Activated CD8-positive, alpha-beta T cell treated with anti-CD3 and anti-CD28 coated beads, Interleukin-2, amount 10 ng/mL, durations not matched to agents 7 days and 5 days (primary cell): ENCODE measurements at places on chromosomes 11 and 22.
A peak's percentile ranks its signal among the peaks of the same experiment; 100 is the strongest.

DNA sequence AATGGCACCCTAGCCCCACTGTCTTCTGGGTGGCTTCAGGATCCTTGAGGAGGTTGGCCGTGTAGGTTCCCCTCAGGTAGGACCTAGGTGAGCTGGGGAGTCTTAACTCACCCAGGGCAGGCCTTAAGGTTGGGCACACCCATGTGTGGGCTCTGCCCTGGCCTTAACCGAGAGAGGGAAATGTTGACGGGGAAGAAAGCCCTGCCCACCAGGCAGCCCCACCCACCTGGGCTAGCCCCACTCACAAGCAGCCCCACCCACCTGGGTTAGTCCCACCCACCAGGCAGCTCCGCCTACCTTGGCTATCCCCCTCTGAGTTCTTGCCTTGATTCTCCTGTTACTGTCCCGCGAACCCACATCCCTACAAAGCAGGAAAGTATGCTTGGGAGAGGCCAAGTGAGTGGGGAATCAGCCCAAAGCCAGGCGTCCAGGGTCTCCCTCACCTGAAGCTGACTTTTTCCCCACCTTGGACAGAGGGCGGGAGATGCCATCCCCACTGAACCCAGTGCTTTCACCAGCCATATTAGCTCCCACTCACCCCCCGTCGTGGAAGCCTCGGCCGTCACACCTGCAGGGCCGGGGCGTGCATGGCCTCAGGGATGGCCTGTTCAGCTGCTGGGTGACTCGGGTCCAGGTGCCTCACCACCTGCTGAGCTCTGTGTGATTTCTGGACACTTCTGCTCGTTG lies at the start of gene MYEOV:
Gene MYEOV, plus strand, starts transcription at position 337 of the 687 bp plus-strand sequence. CDS start 1,200 bp downstream, outside the sequence.
- peaks cover 51% of the 10 kb centered on the region for H3K4me1 ChIP-seq
- H3K27me3 ChIP-seq, result no peaks in the 10 kb centered on the region
- H3K36me3 ChIP-seq, result peaks cover 1% of the 10 kb centered on the region
- H3K4me3 ChIP-seq, result no peak within 1 kb of the TSS

- peak; percentile 77 for DNase-seq
- H3K4me3 ChIP-seq, result peak overlapping the region; percentile 61
- H3K36me3 ChIP-seq, result peaks cover 21% of the 10 kb centered on the region
- H3K27ac ChIP-seq, result peak overlapping the region; percentile 96
- H3K27me3 ChIP-seq, result no peaks in the 10 kb centered on the region
Observed at GRCh38 chr22:37896181-37896592, 9.9 kb upstream of the MICALL1 start.

DNA sequence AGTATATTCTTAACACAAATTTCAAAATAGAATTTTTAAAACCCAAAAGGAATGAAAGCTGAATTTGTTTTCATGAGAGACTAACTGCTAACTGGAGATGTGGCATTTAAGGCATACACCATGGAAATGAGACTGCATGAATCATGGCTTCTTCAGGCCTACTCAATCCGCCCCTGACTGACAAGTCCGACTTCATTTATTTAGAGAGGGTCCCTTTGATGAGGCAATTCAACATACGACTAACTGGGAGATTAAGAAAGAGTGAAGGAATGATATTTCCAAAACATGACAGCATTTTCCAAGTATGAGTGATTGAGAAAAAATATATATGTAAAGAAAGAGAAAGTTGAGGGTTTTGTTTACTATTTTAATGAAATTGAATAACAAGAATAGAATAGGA lies 720.1 kb downstream of the DLG2 start:
- no peak overlapping the region for H3K27ac ChIP-seq
- no peak for DNase-seq
- no peaks in the 10 kb centered on the region for H3K27me3 ChIP-seq
- no peaks in the 10 kb centered on the region for H3K4me1 ChIP-seq
- H3K4me3 ChIP-seq, result no peak overlapping the region
- no peaks in the 10 kb centered on the region for H3K36me3 ChIP-seq

GRCh38 chr11:129184581-129184980 lies 7.5 kb downstream of the ARHGAP32 start:
- DNase-seq, result no peak
- H3K4me3 ChIP-seq, result no peak overlapping the region
- no peaks in the 10 kb centered on the region for H3K27me3 ChIP-seq
- no peak overlapping the region for H3K27ac ChIP-seq

- H3K36me3 ChIP-seq, result no peaks in the 10 kb centered on the region
- no peak overlapping the region for H3K27ac ChIP-seq
- H3K4me3 ChIP-seq, result no peak overlapping the region
- no peaks in the 10 kb centered on the region for H3K4me1 ChIP-seq
Observed at GRCh38 chr11:132196928-132197327, 826.5 kb downstream of the NTM start.

- H3K27ac ChIP-seq, result no peak overlapping the region
- H3K27me3 ChIP-seq, result no peaks in the 10 kb centered on the region
- DNase-seq, result peak; percentile 15
- H3K36me3 ChIP-seq, result no peaks in the 10 kb centered on the region
Observed at GRCh38 chr22:38347944-38348750, 30.9 kb upstream of the CSNK1E start.

DNA sequence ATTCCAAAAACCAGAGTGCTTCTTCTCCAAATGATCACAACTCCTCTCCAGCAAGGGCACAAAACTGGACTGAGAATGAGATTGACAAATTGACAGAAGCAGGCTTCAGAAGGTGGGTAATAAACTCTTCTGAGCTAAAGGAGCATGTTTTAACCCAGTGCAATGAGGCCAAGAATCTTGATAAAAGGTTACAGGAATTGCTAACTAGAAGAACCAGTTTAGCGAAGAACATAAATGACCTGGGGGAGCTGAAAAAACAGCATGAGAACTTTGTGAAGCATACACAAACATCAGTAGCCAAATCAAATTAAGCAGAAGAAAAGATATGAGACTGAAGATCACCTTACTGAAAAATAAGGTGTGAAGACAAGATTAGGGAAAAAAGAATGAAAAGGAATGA lies 15.5 kb downstream of the OR52M1 start:
- peaks cover 19% of the 10 kb centered on the region for H3K27me3 ChIP-seq
- no peaks in the 10 kb centered on the region for H3K36me3 ChIP-seq
- H3K4me1 ChIP-seq, result no peaks in the 10 kb centered on the region
- DNase-seq, result no peak
- no peak overlapping the region for H3K27ac ChIP-seq

DNA sequence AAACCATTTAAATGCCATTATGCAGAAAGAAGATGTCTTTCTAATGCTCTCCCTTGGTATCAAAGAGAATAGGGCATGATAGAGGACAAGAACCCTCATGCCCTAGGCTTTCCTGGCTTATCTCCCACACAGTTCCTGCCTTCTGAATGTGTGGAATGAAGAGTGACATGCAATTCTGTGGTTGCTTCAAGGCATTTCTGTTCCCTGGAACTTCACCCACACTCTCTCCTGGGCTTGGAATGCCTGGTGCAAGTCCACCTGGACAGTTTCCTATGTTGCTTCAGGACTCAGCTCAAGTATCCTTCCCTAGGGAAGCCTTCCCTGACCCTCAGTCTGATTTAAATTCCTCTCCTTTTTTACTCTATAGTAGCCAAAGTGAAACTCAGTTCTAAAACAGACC lies 53.8 kb upstream of the DRD2 start:
- H3K4me1 ChIP-seq, result no peaks in the 10 kb centered on the region
- DNase-seq, result no peak
- no peak overlapping the region for H3K4me3 ChIP-seq
- peaks cover 16% of the 10 kb centered on the region for H3K27me3 ChIP-seq

DNA sequence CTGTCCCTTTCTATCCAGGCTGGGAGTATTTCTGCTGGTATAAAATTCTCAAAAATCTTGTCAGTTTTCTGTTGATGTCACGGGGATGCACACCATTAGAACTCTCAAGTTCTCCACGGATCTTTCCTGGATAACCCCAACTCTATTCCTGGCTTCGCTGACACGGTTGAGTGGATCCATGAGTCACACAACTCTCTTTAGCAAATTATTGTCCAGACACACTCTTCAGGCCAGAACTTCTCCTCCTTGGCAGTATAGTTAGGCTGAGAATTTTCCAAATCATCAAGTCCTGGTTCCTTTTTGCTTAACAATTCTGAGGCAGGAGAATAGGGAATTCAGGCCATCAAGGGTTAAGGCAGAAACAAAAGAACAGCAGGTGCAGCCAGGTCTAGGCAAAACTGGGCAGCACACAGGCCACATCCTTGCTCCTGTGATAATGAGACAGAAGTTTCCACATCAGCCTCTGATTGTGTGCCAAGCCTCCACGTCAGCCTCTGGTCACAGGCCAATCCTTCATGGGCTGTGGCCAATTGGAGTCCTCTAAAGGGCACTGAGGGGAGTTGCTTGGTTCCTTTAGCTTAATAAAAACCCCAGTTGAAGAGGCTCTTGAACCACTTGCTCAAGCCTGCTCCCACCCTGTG lies 5.7 kb upstream of the ACAT1 start:
- no peaks in the 10 kb centered on the region for H3K27me3 ChIP-seq
- peaks cover 8% of the 10 kb centered on the region for H3K4me1 ChIP-seq
- no peak for DNase-seq
- H3K36me3 ChIP-seq, result no peaks in the 10 kb centered on the region
- H3K4me3 ChIP-seq, result no peak overlapping the region

GRCh38 chr11:117743121-117743815 lies 53.7 kb downstream of the DSCAML1 start:
- H3K27me3 ChIP-seq, result peaks cover 11% of the 10 kb centered on the region
- H3K27ac ChIP-seq, result no peak overlapping the region
- no peak for DNase-seq
- no peaks in the 10 kb centered on the region for H3K36me3 ChIP-seq

GRCh38 chr22:28139961-28140360 lies 220.9 kb upstream of the PITPNB start:
- no peaks in the 10 kb centered on the region for H3K36me3 ChIP-seq

DNA sequence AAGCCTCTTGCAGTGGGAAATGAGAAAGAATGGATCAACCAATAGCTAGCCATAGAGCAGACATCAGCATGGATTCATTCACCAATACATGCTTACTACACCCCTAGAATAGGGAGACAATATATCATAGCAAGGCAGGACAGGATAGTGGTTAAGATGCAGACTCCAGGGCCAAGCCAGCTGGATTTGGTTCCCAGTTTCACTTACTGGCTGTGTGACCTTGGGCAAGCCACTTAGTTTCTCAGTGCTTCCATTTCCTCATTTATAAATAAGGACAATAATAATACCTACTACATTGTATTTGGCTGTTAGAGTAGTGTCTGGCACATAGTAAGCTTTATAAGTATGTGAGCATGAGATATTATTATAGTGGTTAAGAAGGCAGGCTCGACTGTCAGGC lies 7.1 kb downstream of the DCHS1 start:
- H3K27me3 ChIP-seq, result no peaks in the 10 kb centered on the region
- no peak overlapping the region for H3K4me3 ChIP-seq
- H3K36me3 ChIP-seq, result no peaks in the 10 kb centered on the region
- H3K4me1 ChIP-seq, result no peaks in the 10 kb centered on the region
- no peak for DNase-seq

DNA sequence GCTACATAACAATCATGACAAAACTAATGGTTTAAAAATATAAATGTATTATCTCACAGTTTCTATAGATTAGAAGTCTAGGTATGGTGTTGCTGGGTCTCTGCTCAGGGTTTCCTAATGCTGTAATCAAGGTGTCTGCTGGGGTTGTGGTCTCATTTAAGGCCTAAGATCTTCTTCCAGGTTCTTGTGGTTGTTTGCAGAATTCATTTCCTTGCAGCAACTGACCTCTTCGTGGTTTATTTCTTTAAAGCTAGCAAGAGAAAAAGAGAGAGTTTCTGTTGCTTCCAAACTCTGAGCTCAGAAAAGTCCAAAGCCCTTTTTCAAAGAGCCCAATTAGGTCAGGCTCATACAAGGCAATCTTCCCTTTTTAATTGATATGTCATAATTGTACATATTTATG lies 452.7 kb upstream of the CCDC179 start:
- H3K27ac ChIP-seq, result no peak overlapping the region
- H3K36me3 ChIP-seq, result no peaks in the 10 kb centered on the region
- H3K4me3 ChIP-seq, result no peak overlapping the region
- H3K27me3 ChIP-seq, result no peaks in the 10 kb centered on the region
- DNase-seq, result no peak

- H3K27me3 ChIP-seq, result no peaks in the 10 kb centered on the region
- peaks cover 40% of the 10 kb centered on the region for H3K4me1 ChIP-seq
- H3K4me3 ChIP-seq, result no peak overlapping the region
- H3K36me3 ChIP-seq, result no peaks in the 10 kb centered on the region
- no peak overlapping the region for H3K27ac ChIP-seq
- no peak for DNase-seq
Observed at GRCh38 chr22:21936151-21936775, 16.4 kb downstream of the PPM1F start.

GRCh38 chr22:50189849-50190181 lies 4.1 kb downstream of the TRABD start:
- no peak for DNase-seq
- no peaks in the 10 kb centered on the region for H3K27me3 ChIP-seq
- H3K27ac ChIP-seq, result peak overlapping the region; percentile 94
- peaks cover 30% of the 10 kb centered on the region for H3K36me3 ChIP-seq
- H3K4me3 ChIP-seq, result peak overlapping the region; percentile 91

DNA sequence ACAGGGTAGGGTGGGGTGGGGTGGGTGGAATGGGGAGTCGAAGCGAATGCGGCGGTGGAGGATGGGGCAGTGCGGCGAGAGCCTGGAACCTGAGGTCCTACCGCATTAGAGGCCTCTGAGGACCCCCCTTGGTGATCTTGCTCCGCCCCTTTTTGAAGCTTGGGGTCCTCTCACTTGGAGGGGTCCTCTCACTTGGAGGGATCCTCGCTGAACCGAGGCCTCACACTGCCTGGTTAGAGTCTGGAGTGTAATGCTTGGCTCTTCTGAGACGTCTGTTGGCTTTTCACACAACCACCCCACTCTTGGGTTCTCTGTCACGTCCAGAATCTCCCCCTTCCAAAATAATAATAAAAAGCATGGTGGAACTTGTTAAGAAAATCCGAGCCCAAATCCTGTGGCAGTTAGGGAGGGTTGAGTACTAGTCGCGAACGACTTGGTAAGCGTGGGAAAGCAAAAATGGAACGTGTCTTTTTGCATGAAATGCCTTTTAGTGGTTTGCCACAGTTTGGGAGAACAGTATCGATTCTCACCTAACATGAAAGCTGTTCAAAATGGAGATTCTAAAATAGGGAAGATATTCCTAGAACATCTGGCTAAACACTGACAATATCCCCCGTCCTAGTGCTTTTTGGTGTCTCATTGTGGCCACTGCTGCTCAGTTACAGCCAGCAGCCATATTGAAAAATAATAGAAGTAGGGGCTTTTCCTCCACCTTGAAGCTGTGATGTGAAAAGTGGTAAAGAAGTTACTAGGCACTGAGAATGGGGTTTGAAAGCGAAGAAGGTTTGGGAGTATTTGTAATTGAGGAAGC lies 822 bp downstream of the RBX1 start:
- DNase-seq, result peak; percentile 25
- no peaks in the 10 kb centered on the region for H3K27me3 ChIP-seq
- peak overlapping the region; percentile 100 for H3K27ac ChIP-seq
- peak overlapping the region; percentile 100 for H3K4me3 ChIP-seq

DNA sequence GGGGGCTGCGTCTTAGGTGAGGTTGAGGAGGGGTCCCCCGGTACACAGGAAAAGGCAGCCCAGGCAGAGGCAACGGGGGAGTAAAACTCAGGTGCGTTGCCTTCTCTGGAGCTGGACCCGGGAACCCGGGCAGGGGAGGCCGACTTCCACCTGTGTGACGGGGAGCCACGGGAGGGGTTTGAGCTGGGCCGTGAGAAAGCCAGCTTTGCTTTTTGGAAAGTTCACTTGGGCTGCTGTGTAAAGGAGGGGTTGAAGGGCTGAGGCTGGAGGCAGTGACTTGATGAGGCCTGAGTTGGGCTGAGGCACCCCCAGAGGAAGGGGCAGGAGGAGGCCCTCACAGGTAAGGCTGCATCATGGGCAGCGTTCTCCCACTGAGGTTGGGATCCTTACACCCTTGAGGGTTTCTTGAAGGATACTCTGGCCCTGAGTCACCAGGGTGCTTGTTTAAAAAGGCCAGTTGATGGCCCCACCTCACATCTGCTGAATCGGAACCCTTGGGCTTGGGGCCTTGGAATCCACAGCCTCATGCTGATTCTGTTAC lies 47.2 kb downstream of the CHRDL2 start:
- no peak overlapping the region for H3K27ac ChIP-seq
- H3K27me3 ChIP-seq, result peaks cover 23% of the 10 kb centered on the region
- H3K4me1 ChIP-seq, result no peaks in the 10 kb centered on the region
- DNase-seq, result no peak
- no peaks in the 10 kb centered on the region for H3K36me3 ChIP-seq
